Activated T-cell treated with anti-CD3 and anti-CD28 coated beads, Interleukin-2, amount 50 U/mL, for 48 hours (primary cell): ENCODE measurements at places on chromosomes 2 and 18.
A peak's percentile ranks its signal among the peaks of the same experiment; 100 is the strongest.

DNA sequence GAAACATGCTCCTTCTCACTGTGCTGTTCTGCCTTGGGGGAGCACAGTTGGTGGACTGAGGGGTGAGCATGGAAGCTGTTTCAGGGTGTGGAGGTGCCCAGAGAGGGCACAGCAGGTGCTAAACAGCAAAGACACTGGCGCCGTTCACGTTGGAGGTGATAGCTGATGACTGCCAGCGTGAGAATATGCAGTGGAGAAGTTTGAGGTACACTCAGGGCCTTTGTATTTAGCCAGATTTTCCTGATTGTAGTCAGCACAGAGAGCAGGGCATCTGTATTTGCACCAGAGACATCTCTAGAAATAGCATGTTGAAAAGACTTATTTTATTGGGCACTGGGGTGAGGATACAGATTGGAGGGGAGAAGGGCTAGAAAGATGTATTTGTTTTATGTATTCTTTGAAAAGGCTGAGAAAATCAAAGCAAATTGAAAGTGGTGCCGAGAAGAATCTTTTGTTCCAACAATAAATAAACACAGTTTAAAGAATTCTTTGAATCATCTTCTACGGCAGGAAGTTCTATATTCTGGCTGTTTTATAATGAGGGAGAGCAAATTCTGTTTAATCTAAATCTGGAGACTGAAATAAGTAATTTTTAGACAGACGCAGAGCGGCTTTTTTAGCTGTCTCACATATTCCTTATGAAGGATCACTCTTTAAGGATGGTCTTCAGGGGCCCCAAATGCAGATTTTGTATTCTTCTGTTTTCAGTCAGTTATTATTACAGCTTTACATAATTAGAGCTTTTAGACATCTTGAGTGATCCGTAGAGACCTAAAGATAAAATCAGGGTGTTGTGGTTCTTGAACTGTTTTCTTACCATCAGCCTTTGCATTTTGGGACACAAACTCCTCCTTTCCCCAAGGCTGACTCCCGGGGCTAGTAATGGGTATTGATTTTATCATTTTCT is 7.1 kb downstream of the ZNF532 start:
- no peak for DNase-seq

DNA sequence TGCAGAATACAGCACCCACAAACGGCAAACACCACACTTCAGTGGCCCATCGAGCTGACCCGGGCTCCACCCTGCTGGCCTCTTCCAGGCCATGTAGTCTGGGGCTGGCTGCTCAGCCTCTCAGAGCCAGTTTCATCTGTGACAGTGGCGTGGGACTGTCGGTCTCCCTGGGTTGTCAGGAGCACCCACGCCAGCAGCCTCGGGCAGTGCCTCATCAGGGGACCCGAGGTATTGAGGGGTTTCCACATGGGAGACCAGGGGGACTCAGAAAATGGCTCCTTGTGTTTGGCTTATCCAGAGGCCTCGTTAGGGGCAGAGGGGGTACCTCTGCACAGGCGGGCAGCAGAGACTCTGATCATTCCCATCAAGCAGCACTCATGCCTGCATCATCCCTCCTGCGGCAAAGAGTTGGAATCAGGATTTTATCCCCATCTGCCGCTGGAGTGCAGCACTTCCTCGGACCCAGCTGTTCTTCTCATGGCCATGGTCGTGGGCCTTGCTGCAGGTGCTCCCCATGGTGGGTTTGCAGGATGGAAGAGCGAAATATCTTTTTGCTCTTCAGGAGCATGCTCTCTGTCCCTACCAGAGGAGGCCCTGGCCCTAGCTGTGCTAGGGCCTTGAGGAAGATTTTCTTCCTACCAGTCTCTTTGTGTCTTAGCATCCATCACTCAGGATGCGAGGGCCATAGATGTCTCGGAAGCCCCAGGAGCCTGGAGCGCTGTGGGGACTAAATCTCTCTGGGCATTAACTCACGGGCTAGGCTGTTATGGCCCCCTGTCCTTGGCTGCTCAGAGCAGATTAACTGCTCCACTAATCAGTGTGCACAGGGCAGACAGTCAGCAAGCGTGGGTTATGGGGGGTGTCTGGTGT is 100.8 kb downstream of the CLIP4 start:
- peak; percentile 4 for DNase-seq

- no peak for DNase-seq
Observed at GRCh38 chr2:148656516-148656915, 12.0 kb downstream of the EPC2 start.

DNA sequence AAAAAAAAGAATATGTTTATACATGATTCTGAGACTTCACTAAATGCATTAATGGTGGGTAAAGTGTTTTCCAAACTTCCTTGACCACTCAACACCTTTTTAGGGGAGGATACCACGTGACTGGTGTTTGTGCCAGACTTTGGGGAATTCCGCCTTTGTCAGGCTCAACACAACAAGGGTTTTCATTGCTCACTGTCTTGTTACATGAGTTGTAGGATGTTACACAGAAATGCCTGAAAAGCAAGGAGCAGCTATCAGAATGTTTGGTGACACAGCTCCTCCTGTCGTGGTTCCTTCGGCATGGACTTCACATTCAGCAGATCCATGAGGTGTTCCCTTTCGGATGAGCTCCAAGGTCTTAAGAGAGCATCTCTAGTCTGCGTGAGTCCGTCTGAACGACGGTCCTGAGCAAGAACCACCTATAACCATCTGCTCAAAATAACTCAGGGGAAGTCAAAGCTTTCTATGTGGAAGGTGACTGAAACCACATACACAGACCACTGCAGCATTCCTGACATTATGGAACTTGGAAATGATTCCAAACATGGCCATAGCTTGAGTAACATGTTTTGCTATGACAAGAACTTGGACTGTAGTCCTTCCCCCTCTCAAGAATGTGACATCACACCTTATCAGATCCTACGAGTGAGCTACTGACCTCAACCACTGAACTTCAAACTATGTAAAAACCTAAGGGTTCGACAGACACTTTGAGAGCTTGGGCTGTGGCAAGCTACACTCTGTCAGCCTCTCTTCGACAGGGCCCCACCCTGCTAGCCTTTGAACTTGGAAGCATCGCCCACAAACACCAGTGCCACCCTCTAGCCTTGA is 57.5 kb downstream of the MCFD2 start:
- no peak for DNase-seq

DNA sequence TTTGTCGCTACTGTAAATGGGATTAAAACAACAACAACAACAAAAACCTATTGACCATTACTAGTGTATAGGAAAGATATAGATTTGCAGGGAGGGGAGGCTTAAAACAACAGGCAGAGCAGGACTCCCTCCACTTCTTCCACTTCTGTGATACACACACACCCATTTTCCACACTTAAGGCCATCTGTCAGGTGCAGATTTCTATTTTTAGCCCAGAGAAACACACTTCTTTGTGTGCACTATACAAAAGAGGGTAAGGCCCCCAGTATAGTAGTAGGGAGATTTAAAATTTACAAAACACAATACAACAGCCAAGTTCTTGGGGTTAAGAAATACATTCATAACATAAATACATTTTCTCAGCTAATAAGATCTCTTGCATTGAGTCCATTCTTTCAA is 22.4 kb downstream of the PTPN2 start:
- DNase-seq, result no peak

DNA sequence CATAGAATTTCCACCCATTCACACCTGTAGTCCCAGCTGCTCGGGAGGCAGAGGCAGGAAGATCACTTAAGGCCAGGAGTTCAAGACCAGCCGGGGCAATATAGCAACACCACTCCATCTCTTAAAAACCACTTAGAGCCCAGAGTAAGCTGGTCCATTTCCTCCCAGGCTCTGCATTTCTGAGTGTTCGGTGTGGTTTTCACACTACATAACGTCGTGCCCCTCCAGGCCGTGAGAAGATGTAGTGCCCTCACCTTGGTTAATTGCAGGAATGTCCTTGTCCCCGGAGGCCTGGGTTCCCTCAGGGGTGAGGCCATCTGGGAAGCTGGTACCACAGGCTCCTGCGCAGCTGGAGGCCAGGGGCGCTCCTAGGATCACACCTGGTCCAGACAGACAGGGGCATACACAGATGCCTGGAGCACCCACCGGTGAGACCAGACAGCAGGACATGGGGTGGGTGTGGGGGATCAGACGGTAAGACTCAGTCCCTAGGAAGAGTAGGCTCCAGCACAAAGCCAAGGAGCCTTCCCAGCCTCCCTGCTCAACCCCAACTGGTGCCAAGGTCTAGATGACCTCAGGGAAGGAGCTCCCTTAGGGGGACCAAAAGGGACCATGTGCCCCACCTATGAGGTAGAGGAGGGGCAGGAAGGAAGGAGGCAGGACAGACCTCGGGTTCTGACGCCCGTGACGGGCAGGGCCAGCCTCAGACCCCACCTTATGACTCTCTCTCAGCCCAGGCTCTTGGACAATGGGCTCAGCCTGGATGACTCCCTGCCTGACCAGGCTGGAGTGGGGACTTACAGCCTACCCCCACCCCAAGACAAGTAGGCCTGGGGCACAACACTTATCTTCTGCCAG is 752 bp downstream of the ASTL start:
- no peak for DNase-seq

- no peak for DNase-seq
Observed at GRCh38 chr2:169705927-169706326, 11.7 kb downstream of the PHOSPHO2 start.

DNA sequence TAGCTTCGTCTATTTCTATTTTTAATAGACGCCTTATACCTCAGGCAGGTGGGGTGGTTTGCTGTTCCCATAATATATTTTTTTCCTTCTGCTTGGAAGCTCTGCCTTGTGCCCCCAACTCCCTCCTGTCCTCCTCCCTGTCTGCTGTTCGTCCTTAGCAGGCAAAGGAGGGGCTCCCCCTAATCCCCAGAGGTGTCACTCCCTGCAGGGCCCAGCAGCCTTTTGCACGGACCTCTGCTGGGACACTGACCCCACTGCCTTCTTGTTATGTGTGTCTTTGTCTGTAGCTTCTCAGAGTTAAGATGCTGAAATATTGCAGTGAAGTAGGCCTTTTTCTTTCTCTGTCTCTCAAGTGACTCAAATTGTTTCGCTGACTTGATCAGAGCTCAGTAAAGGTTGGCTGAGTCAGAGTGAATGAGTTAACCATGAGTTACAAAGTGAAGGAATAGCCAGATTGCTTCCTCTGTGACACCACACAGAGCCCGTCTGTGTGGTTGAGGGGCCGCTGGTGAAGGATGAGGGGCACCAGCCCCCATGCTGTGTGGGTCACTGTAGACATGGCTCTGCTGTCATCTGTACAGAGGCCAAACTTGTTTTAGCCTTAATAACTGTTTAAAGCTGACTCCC is 47.7 kb downstream of the PRKCE start:
- DNase-seq, result peak; percentile 46

GRCh38 chr2:54438271-54438670 is 17.9 kb upstream of the SPTBN1 start:
- no peak for DNase-seq
